ENCODE measurements at places on chromosomes 1 and 21.

DNA sequence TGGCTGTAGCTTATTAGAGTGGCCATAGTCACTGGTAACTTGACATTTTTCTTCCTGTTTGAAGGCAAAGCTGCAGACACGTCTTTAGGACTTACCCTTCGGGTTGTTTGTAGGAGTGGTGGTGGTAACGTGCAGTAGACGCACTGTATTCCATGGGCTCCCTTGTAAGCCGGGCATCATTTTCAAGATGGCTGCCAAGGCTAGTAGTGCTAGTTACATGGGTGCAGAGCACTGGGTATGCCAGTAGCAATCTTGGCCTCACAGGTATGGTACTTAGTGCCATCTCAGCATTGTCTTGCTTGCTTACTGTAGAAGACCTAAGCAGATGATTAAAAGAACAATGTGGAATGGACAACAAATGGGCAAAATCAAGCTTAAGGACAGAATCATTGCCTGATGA, 1.9 kb downstream of the YBX1 start:
- DNase-seq = no peak

GRCh38 chr1:79825551-79825950, 819.0 kb upstream of the ADGRL4 start:
- DNase-seq = no peak

- no peak for DNase-seq
Measured at GRCh38 chr1:2237773-2238172, 9.7 kb downstream of the SKI start.

- DNase-seq = no peak
Measured at GRCh38 chr1:14705824-14706223, 107.3 kb downstream of the KAZN start.

GRCh38 chr1:183881387-183882131, 76.6 kb downstream of the RGL1 start:
- DNase-seq = no peak
